ENCODE measurements at places on chromosomes 1 and 21.

- peak; percentile 10 for DNase-seq
Observed at GRCh38 chr1:24901791-24902470, 28.1 kb downstream of the RUNX3 start.

- no peak for DNase-seq
Observed at GRCh38 chr1:63524201-63524600, 876 bp downstream of the EFCAB7 start.

GRCh38 chr1:28127617-28128257 is 39.3 kb upstream of the EYA3 start:
- no peak for DNase-seq

- DNase-seq, result no peak
Observed at GRCh38 chr1:91672601-91673161, 172.0 kb downstream of the CDC7 start.

- no peak for DNase-seq
Observed at GRCh38 chr21:36208326-36209013, 51.8 kb downstream of the DOP1B start.

- DNase-seq, result no peak
Observed at GRCh38 chr21:15138490-15138889, 73.7 kb upstream of the NRIP1 start.

GRCh38 chr1:91736715-91737615 is 149.0 kb downstream of the TGFBR3 start:
- peak; percentile 81 for DNase-seq

DNA sequence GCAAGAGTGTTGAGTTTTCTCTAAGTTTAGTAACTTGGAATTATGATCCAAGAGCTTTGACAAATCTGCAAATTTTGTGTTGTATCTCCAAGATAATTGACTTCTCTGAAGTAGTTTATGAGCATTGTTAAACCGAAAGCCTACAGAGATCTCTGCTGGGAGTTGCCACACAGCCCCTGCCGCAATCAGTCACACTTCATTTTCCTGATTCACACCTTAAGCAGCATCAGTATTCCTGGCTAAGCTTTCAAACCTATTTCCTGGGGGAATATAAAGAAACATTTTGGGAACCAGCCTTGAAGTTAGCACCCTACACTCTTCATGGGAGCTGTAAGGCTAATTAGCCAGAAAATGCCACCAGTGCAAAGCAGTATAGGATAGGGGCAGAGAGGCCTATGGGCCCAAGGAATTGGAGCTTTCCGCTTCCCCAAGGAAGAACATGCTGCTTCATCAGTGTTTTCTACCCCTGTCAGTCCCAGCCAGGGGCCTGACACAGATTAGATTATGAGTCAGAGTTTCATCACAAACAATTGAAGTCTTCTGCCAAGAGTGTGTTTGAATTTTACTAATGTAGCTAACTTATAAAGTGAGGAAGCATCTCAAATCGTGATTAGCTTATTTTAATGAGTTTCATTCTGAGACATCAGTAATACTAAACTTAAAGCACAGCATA is 23.2 kb upstream of the CACYBP start:
- DNase-seq, result no peak

DNA sequence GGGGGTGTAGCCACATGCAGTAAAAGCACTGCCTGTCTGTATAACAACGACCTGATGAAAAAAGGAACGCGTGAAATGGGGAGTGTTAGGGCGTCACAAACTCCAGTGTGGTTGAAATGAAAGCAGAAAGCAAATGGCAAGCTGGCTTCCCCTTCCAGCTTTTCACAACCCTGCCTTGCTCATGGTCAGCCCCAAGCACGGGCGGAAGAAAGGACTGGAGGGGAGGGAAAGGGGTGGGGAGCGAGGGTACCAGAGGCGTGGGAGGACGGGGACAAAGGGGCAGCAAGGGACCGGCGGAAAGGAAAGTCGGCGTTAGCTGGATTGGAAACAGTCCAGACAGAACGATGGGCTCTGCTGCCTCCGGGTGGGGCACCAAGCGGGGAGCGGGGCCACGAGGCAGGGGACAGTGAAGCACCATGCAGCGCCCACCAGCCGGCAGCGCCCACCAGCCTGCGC is 9.6 kb downstream of the VPS26C start:
- DNase-seq, result no peak

- DNase-seq, result peak; percentile 27
Observed at GRCh38 chr1:27003745-27004470, 8.7 kb downstream of the TENT5B start.

Measured in hepatocyte (in vitro differentiated cells).